Aortic smooth muscle cell (primary cell): ENCODE measurements at places on chromosomes 7 and 10. TPM values are rescaled to one million over a fixed set of nuclear protein-coding genes. Genes with fewer than 3 reads are reported as not detected.

ADAM22 gene
- 0.40 and 0.50 TPM in 2 replicates for total RNA-seq

PAPOLB gene
- 0.13 and 0.19 TPM in 2 replicates for total RNA-seq

TRIM50 gene
- not detected in 2 replicates for total RNA-seq

C10orf71 gene
- not detected in 2 replicates for total RNA-seq

MYH16 gene
- total RNA-seq: not detected in 2 replicates

AGBL3 gene
- 1.6 and 1.7 TPM in 2 replicates for total RNA-seq

PPP1R9A gene
- 0.81 and 0.92 TPM in 2 replicates for total RNA-seq

ABCA13 gene
- under 0.01 TPM in 2 replicates for total RNA-seq

SUN3 gene
- total RNA-seq: not detected in 2 replicates

C7orf33 gene
- not detected in 2 replicates for total RNA-seq

CCT6A gene
- 200 and 235 TPM in 2 replicates for total RNA-seq

FXYD4 gene
- not detected in 2 replicates for total RNA-seq
